ENCODE measurements at places on chromosomes 2 and 18. TPM values are rescaled to one million over a fixed set of nuclear protein-coding genes. Genes with fewer than 3 reads are reported as not detected.

GRCh38 chr2:165794536-165794928, 485 bp upstream of the GALNT3 start:
- DNase-seq, result no peak

DNA sequence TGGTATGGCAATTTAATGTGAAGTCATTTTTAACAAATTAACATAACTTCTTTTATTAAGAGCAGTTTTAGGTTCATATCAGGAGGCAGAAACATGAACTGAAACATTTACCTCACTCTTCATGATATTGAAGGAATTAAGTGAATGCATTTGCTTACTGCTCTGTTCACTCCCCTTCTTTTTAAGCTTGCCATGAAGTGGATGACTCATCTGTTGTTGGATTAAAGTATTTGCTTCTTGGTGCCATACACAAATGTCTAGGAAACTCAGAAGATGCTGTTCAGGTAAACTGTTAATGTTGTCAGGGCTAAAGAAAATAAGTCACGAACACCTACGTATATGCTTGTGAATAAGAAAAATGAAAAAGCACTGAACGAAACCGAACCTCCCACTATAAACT, 10.2 kb upstream of the CABYR start:
- DNase-seq, result no peak

Gene OTOF
- not detected for total RNA-seq

DNA sequence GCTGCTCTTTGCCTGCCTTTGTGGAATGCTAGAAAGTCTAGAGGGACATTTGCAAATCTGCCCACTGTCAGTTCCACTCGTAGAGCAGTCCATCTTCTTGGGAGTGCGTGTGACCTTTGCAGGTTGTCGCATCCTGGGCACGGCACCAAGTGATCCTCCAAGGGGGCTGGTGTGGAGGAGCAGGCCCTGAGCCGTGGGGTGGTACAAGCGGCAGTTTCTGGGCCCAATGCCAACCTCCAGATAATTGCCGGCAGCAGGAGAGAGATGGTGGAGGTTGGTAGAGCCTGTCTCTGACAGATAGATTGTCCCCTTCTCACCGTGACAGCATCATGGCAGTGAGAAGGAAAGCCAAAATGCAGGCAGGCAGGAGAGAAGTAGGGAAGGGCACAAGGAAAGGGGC, 150.7 kb upstream of the SLC14A2 start:
- DNase-seq, result peak; percentile 15

DNA sequence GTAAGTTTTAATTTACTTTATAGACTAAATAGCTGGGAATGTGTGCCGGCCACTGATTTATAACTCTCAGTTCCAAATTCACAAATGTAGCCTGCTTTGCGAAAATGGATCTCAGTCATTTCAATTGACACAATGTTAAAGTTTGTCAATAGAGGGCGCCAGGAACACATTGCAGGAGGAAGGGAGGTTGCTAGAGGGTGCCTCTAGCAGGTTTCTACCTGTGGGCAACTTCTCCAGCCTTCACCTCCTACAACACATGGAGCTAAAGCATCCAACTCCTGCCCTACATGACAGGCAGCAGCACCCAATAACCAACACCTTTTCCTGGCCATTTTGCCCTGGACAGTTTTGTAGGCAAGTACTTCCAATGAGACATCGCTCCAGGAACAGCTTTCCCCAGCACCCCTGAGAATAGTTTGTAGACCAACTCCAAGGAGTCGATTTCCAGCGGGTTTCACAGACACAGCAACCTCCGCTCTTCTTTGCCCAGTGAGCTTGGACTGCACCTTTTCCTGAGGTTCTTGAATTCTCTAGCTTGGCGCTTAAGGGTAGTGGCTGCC, 784.8 kb upstream of the CDH2 start:
- peak; percentile 40 for DNase-seq

DNA sequence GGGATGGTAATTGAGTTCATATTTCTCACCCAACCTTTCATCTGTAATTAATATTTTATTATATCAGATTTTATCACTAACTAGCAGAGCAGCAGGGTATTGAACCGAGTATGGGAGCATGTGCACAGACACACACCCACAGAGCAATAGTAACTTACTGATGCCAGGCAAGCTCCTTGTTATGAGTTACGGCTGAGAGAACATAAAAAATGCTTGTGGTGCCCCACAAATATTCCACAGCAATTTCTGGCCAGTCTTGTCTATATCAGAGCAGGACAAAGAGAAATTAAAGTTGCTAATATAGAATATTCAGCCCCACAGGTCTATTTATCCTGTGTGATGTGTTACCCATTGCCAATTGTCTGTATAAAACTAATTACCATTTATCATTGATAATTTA, 501.8 kb upstream of the RAB12 start:
- DNase-seq, result no peak

GRCh38 chr2:127810156-127810618, 784 bp downstream of the WDR33 start:
- DNase-seq, result peak; percentile 27

Gene ALLC
- not detected for total RNA-seq

- no peak for DNase-seq
Measured at GRCh38 chr2:128489526-128490273, 171.0 kb upstream of the HS6ST1 start.

DNA sequence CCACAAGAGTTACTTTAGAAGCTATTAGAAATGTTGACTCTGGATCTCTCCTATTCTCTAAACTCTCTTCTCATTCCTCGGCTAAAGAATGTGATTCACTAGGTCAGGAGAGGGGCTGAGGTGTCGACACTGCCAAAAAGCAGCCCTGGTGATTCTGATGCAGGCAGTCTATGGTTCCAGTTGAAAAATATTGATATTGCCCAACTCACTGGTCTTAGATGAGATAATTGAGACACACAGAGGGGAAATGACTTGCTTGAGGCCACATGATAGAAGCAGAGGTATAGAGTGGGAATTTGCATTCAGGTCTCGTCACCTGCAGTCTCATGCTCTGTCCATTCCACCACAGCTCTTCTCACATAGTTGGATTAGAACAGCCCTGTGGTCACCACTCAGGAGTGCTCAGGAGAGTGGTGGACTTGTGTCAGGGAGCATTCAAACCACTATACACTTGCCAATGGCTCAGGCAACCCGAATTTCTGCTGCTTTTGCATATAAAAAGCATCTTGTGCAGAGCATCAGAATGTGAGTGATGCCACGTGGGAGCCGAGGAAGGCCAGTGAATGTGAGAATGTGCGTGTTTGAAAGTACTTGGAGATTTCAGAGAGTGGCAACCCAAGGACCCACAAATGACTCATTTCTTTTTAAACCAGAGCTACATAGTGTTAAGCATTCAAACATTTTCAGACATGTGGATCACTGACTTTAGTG, 65.1 kb upstream of the CTLA4 start:
- DNase-seq, result peak; percentile 94

All from RPMI7951 (cell line).